Activated CD4-positive, alpha-beta T cell treated with anti-CD3 and anti-CD28 coated beads for 4 hours (primary cell): ENCODE measurements at places on chromosomes 2 and 18.

DNA sequence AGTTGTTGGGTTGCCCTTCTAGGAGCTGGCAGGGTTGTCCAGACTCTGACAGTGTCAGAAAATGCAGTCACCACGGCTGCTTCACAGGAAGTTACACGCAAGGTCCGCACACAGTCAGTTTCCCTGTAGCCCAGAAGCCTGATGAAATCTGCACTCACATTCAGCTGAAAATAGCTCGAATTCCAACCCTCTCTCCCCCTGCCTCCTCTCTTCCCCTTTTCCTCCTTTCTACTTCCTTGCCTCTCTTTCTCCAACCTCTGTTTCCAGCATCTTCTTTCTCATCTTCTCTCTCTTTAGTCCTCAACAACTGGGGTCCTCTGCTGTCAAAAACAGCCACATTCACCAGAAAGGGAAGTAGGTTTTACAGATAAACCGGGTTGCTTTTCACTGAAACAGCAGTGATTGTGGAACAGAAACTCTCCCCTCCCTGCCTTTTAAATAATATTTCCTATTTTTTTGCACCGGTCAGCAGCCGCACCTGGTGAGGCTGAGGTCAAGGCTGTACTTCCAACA, 69.3 kb downstream of the BCL11A start:
- no peak for DNase-seq

- no peak for DNase-seq
Observed at GRCh38 chr2:23953625-23954024, 13.4 kb downstream of the UBXN2A start.

DNA sequence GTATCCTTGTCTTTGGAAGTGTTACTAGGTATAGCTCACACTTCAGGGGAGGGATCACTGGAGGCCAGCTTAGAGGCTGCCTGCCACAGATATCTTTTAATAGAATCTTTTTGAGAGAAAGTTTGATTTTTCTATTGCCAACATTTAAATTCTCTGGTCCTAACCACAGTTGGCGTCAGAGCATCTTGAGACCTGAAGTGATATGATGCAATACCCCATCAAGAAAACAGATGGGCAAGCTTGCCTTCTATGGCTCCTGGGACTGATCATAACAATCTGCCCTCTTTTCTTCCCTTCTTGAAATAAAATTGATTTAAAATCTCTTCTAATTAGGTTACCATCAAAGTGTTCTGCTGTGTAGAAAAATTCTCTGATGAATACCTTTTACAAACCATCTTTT, 105.5 kb upstream of the ACKR3 start:
- DNase-seq = no peak

DNA sequence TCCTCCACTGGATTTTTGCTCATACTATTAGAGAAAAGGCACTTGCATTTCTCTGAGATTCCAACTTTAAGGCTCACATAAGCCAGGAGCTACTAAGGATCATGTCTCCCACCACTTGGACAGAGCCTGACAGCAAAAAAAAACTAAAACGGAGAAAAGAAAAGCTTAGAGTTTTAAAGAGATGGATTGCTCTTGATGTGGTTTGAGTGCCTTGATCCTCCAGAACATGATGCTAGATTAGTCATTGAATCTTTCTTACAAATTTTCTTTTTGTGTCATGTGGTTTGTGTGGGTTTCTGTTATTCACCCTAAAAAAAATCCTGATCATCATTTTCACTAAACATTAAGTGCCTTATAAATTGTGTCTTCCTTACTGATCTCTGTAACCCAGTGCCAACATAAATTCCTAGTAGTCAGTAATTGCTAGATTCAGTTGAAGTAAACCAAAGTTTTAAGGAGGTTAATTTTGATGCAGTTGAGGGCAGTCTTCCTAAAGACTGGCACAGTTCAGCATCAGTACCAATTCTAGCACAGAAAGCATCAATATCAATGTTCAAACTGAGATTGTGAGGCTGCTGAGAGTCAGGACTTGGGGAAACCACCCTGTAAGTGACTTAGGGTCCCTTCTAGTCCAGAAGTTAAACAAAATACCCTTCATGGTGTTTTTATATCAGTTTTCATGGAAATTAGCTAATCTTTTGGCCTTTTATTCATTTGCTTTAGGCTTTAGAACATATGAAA, 206.3 kb downstream of the RAD51AP2 start:
- no peak for DNase-seq

DNA sequence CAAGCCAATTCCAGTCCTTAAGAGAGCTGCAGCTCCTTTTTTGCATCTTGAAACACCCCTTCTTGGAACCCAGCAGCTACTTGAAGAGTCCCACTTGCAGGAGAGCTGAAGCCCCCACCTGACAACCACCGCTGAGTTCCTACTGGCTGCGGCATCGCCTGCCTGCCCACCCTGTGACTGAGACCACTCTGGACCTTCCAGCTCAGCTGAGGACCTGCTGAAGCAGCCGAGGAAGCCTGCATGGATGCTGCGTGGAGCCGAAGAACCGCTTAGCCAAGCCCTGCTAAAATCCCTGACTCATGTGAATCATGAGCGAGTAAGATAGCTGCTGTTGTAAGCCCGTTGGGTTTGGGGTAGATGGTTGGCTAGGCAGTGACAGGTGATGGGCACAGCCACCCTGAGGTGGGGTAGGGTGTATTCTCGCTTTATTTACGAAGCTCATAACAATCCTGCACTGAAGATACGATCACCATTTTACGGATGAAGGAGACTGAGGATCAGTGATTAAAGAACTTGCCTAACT, 78.4 kb downstream of the INHBB start:
- no peak for DNase-seq

DNA sequence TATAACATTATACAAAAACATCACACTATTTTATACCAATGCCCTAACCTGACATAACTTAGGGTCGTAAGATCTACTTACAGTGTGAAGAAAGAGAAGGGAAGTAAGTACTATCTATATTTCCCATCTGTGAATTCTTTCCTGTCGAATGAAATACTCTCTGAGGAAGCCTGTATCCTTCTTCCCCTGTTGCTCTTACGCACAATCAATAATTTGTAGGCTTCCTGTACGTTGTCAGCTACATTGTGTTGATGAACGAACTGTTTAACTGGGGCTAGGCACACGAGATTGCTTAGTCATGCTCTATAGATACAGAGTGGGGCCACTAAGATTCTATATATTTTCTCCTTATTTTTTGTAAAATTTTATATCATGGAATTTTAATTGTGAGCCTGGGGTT, 1125.0 kb upstream of the CELF4 start:
- no peak for DNase-seq

DNA sequence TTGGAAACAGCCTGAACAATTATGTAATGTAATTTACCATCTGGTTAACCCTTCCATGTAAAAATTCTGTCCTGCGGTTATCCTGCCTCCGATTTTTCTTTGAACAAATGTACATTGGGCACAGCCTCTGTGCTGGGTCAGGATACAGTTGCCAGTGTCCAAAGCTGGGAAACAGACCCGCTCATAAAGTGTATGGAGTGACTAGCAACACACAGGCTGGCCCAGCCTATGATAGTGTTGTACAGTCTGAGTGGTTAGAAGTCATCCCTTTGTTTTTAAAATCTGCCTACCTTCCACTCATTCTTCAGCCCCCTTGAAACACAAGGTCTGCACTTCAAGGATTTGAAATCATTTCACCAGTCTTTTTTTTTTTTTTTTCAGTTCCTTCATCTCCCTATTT, 50.1 kb downstream of the FEZ2 start:
- DNase-seq = no peak

GRCh38 chr18:6406075-6406909, 8.4 kb downstream of the L3MBTL4 start:
- no peak for DNase-seq

DNA sequence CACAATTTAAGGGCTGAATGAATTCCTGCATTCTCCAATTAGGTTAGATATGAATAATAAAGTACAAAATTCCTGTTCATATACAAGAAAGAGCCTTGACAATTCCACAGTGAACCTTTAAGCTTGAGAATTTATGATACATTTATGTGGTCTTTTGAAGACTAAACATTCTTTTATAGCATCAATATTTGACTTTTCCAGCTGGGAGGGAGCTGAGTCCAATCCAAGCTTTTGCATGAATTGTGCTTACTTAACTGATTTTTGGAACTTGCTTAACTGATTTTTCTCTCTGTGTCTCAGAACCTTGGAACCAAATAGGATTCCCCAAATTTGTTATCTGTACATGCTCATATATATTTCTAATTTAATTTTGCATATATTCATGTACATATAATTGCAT, 388.0 kb downstream of the TRIB2 start:
- no peak for DNase-seq

DNA sequence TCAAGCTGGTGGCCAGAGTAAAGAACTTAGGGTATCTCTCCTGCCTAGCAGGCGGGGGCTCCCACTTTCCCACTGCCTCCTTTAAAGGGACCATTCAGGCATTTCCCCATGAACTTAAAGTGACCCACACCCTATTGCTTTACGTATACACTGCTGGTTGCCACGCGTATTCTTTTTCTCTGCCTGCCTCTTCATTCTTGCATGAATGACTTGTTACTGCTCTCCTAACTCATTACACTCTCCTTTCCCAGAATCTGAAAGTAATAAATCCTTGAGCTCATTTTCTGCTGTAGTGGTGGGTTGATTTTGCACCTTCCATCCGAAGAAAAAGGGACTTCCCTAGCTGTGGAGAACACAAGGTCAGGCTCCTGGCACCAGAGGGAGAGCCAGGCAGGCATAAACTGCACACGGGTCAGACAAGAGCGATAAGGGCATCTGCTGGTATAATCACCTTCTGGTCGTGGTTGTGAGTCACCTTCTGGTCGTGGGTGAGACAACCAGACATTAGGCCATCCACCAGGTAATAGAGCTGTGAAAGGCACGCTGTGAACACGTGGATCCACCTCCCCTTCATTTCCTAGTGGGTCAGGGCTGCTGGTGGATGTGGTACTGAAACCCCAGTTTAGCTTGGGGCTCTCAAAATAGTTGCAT, 950.3 kb downstream of the SOCS6 start:
- DNase-seq = no peak

DNA sequence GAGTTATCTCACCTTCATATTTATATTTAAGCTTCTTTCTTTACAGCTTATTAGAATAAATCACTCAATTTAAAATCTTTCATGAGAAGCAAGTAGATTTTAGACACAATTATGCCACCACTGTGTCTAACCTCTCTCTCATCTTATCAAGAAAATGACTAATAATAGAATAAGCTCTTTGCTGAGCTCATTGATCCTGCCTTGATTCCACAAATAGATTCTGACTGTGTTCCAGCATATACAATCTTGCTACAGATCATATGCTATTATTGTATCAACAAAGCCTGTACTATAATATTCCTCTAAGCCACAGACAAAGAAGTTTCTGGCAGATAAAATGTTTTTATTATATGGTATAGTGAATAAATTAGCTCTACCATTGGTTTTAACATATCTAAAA, 168.7 kb upstream of the GULP1 start:
- DNase-seq = no peak

DNA sequence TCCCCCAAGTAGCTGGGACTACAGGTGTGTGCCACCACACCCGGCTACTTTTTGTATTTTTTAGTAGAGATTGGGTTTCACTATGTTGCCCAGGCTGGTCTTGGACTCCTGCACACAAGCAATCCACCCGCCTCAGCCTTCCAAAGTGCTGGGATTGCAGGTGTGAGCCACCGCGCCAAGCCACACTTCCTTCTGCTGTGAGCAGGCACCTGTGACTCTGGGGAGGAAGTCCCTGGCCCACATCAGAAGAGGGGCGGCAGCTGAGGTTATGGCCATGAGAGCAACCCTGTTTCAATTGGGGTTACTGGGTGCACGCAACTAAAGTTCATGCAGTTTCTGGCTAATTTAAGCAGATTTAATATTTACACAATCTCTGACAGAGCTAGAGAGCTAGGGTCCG, 91.0 kb downstream of the PLB1 start:
- DNase-seq = peak; percentile 33

DNA sequence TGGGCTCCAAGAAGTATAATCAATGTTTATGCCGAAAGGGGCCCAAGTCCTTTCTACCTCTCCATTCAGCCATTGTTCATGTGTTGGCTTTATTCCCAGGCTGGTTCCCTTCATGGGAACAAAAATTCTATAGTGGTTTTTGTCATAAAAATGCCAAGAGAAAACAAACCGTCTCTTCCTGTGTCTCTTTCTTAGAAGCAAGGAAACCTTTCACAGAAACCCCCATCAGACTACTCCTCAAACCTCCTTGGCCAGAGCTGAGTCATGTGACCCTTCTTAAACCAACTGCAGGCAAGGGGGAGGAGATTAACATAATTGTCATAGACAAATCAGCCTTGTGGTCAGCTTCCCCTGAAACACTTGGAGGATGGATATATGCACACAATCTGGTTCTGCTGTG, 75.1 kb upstream of the TANK start:
- no peak for DNase-seq
